SHP77 (cell line): ENCODE measurements at places on chromosomes 11 and 22.

DNA sequence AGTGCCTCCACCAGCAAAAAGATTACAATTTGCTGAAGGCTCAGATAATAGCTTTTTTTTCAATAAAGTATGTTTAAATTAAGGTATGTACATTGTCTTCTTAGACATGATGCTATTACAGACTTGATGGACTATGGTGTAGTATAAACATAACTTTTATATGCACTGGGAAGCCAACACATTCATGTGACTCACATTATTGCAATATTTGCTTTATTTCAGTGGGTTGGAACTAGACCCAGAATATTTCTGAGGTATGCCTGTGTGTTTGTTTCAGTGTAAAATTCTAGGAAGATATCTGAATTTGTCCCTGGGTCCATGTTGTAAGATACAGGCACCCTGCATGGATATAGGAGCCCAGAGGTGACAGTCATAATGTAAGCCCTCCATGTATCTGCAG is 120.0 kb upstream of the BDNF start:
- DNase-seq: no peak

DNA sequence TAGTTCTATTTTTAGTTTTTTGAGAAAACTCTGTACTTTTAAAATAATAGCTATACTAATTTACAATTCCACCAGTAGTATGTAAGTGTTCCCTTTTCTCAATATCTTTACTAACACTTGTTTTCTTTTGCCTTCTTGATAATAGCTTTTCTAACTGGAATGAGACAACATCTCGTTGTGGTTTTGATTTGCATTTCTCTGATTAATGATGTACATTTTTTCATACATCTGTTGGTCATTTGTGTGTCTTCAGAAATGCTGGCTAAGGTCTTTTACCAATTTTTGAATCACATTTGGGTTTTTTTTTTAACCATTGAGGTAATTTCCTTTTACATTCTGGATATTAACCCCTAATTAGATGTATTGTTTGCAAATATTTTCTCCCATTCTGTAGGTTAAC is 258.9 kb downstream of the DYNC2H1 start:
- no peak for DNase-seq

- no peak for DNase-seq
Measured at GRCh38 chr11:33616552-33616951, 84.1 kb downstream of the C11orf91 start.

DNA sequence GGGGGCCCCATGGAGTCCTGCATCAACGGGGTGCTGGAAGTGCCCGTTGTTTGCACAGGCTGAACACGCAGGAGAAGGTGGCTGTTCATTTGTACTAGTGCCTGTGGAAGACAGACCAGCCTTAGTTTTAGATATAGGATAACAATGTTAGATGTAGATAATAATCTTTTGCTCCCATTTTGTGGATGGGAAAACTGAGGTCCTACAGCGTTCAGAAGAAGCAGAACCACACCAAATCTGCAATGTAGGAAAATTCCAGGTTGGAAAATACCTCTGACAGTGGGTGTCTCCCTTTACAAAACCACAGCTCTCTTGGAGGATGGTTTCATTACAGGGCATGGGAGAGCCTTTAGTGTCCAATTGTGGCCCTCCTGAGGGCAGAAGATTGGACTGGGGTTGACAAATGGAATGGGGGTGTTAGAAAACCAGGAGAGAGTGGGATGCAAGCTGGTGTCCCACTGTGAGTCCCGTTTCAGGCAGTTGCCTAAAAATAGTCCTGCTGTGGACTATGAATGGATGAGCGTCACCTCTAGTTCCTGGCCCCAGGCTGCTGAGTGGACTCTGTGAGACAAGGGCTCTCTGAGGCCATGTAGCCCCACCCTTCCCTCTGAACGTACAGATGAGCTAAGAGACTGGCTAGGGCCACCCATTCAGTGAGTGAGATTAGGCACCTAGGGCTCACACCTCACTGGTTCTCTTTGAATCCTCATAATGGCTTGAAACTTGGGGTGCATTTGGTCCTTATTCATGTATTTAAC is 508.8 kb downstream of the MN1 start:
- no peak for DNase-seq

DNA sequence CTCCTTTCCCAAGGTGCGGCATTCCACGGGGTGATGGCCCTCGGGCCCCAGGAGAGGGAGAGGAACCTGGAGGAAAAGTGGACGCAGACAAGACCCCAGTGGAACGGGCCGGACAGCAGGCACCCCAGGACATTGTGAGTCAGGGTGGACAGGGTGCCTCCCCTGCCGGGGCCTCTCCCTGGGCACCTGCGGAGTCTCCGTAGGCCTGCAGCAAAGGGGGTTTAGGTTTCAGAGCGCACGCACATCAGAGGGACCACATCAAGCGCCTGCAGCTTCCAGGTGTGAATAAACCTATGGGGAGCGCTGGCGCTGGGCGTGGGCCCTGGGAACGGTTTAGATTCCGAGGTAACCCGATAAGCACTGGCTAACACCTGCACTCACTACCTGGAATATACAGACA is 22.7 kb upstream of the FGF19 start:
- DNase-seq: no peak

DNA sequence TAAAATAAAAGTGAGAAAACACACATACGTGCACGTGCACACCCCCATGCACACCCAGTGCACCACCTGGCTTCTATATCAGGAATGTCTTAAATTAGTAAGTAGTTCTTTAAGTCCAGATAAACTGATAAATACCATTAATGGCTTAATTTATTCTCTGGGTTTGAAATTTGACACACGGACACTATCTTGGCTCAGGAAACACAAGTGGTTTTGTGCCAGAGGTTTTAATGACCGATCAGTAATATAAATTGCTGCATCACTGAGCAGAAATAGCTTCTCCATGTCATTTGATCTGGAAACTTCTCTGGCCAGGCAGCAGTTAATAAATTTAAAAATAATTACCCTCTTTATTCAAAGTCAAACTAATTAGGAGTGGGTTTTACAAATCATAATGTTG is 101.5 kb upstream of the NNMT start:
- no peak for DNase-seq

DNA sequence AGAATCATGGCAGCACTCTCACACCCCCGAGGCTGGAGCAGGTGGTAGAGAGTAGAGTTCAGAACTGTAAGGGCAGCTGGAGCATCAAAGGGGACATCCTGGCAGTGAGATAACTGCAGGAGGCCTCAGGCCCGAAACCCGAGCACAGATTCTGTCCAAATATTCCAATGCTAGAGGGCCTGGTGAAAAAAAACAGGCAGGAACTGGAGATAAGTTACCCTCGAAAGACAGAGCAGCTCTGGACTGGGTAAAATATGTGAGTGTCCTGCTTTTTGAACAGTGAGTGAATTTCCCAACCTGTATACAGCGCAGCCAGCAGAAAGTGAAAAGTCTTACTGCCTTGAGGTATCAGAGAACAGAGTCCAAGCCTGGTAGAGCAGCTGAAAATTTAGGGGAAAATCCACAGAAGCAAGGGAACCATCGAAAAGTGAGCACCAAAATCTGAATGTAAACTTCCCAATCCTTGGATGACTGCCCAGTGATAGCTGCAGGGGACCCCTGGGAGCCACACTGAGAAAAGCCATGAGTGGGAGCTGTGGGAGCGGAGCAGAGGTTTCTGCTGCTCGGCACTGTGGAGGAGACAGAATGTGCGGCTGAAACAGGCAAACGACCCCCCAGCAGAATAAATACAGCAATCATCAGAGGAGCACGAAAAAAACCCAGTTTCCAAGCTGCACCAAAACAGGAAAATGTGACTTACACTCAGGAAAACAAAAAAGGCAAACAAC is 50.6 kb downstream of the WNT11 start:
- no peak for DNase-seq

GRCh38 chr22:50542416-50542927 is 3.2 kb upstream of the KLHDC7B start:
- no peak for DNase-seq

DNA sequence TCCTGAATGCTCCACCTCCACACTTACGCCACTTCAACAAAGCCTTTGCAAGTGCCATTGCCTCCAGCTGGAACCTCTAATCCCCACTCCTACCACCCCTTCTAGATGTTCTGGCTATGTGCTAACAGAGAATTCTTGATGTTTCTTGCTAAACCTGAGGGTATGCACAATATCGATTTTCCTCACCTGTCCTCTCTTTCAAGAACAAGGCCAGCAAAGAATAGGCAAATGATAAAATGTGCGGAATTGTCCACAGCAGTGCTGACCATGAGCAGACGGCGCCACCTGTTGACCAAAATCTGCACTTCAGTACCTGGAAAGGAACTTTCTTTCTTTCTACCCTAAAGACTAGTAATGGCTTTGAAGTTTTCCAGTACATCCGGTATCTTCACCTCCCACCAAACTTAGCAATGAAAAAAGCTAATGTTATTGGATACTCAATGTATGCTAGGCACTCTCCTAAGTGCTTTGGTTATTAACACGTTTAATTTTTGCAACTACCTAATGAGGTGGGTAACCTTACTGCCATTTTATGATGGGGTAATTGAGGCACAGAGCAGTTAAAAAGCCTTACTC is 3.4 kb downstream of the TIMM10 start:
- DNase-seq: peak; percentile 1

DNA sequence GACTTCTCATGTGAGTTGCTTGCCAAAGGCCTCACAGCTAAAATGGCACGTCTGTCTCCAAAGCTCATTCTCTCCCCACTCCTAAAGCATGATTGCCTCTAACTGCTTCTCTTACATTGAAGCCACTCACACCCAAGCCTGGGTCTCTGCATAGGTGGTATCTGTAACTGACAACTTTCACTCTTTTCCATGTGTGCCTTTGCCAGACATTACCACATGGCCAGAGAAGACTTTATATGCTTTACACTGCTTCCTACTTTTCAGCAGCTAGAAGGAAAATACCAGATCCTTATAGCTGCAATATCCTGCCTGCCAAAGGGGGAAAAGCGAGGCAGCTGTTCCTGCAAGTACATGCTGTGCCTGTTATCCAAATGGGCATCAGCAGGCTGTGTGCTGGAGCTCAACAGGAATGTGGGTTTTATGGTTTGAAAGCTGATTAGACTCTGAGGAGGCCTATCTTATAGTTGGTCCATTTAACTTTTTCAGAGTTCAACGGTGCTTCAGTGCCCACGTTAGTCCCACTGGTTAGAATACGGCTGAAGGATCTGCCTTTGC is 547.1 kb downstream of the RAB38 start:
- no peak for DNase-seq

DNA sequence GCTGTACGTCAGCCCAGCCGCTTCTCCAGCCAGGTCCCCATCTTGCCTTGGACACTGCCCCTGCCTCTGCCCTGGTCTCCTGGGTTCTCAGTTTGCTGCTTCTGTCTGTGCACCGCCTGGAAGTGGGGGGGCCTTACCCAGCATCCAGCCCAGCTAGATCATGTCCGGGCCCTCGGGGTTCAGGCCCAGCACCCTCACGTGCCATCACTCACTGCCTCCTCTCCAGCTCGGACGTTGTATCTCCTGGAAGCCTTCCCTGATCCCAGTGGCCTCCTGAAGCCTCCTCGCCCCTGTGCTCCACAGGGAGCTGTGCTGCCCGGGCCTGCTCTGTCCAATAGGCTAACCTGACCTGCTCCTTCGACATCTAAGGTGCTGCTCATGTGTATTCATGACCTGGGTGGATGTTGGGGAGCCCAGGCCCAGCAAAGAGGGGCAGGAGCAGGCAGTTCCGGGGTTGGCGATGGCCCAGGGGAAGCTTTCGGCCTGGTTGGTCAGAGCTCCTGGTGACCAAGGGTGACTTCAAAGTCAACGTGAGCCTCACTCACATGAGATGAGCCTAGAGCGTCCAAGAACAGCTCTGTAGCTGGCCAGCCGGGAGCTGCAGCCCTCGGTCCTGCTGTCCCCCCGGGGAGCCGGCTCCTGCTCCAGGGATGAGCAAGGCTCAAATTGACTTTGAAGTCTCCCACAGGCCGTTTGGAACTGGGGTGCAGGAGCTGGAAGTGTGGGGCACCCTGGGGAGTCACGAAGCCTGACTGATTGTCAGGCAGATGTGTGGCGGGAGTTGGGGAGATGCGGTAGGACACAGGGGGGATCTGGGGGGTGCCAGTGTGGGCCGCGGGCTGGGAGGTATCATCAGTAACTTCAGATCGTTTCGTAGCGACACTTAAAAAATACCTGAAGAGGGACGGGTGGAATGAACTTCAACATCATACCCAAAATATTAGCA is 5.2 kb upstream of the ASCL2 start:
- no peak for DNase-seq

GRCh38 chr22:46547179-46547882 is 9.9 kb upstream of the CELSR1 start:
- no peak for DNase-seq

DNA sequence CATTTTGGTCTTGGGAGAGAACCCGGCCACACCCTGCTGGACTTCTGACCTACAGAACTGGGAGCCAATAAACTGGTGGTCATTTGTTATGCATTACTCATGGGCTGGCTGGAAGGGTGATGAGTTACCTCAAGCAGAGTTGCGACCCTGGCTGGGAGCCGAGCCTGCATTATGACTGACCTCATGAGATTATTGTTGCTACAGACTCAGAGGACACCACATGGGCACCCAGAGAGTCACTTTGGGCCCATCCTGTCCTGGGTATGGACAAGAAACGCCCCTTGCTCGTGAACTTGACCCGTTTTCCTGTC is 531.7 kb downstream of the TBC1D22A start:
- DNase-seq: no peak

DNA sequence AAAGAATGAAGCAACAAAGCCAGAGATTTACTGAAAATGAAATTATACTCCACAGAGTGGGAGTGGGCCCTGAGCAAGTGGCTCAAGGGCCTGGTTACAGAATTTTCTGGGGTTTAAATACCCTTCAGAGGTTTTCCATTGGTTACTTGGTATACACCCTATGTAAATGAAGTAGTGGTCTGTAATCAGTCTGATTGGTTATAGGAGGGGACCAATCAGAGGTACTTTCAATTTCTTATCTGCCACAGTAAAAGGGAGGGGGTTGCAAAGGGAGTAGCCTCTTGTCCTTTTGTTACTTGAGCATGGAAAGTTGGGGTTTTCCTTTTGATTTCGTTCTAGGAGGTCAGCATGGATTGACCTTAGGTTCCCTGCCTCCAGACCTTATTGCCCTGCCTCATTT is 63.5 kb downstream of the ATM start:
- no peak for DNase-seq

DNA sequence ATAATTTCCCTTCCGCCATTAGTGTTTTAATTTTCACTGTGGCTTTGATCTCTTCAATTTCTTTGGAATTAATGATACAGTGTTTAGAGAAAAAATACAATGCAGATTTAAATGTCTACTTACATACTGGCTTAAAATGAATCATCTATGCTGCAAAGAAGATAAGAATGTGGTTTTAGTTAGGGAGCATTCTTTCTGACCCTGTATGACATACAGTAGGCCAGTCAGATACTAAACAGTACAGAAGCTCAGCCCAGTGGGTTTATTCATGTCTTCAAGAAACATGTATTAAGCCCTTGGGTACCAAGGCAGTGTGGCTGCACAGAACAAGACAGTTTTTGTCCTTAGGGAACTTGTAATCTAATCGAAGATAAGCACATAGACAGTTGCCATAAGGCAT is 268.8 kb downstream of the DDX10 start:
- no peak for DNase-seq

GRCh38 chr11:60762851-60763691 is 6.4 kb downstream of the MS4A15 start:
- peak; percentile 4 for DNase-seq

- DNase-seq: no peak
Measured at GRCh38 chr11:100674212-100674611, 12.9 kb upstream of the ARHGAP42 start.

GRCh38 chr22:27246558-27246957 is 555.0 kb downstream of the MN1 start:
- DNase-seq: no peak

- no peak for DNase-seq
Measured at GRCh38 chr22:50314455-50315288, 7.2 kb upstream of the PLXNB2 start.
